Activated CD8-positive, alpha-beta memory T cell treated with anti-CD3 and anti-CD28 coated beads, Interleukin-2, amount 50 U/mL, for 48 hours (primary cell): ENCODE measurements at places on chromosomes 11 and 22.

GRCh38 chr11:120324932-120325810 is at the start of gene TLCD5:
Gene TLCD5, plus strand, starts transcription at chr11:120325299. Its CDS starts 2,143 bp downstream, at chr11:120327442.
- peak; percentile 73 for DNase-seq

DNA sequence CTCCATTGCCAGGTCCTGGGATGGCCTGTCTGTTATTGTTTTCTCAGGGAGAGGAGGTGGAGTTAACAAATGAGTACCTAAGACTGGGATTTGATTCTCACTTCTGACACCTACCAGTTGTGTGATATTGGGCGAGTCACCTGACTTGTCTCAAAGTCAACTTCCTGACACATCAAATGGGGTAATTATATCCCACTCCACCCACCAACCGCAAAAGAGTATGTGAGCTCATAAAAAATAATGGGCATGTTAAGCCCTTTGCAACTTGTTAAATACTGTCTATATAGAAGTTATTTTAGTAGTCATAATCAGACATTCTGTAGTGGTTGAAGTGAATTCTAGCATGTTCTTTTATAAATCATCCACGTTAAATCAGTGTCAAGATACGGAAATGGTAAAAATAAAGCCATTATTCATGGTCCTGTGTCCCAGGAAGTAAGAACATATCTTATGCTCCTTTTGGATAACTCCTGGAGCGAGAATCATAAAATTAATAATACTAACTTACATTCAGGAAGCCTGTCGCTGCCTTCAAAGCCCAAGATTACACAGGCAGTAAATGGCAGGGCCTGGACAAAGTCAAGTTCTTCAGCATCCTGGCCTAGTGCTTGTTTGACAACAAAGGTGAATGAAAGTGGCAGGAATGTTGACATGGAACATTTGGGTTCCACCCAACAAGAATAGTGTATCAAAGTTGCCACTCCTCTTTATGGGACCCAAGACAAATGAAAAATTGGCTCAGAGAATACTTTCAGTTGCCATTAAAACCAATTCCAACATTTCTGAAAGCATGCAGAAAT is 54.3 kb downstream of the SYTL2 start:
- no peak for DNase-seq

DNA sequence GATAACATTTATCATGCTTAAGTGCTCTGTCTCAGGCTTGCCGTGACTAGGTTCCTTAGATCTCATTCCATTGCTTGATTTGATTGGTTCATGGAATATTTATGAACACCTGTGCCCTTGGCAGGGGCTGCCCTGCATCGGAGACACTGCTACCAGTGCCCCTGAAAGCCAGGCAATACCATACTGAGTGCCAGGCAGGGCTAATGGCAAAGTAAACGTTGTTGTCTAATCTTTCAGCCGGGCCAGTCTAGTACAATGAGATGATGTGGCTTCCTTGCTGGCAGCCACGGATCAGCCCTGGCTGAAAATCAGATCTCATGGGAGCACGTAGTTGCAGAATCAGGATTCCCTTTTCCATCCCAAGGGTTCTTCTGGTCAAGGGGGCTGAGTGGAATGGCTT is 5.0 kb upstream of the PGA3 start:
- no peak for DNase-seq

DNA sequence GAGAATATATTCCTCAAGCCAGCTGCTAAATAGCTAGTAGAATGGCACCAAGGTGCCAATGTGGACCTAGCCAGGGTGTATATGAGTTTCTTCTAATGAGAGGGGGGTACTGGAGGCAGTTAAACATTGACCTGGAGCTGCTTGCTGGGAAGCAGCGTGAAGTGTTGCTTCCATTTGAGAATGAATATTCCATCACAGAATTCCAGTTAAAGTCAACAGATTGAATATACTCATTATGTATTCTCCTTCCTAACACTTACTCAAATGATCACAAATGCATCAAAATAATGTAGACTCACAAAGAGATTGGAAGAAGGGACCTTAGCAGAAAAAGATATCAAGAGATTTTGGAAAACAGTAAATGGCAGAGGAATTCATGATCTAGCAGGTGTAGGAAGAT is 102.1 kb downstream of the CD44 start:
- DNase-seq: no peak

GRCh38 chr22:19182472-19183157 is 4.1 kb upstream of the SLC25A1 start:
- no peak for DNase-seq

- no peak for DNase-seq
These were observed 931.0 kb downstream of the NTM start for GRCh38 chr11:132301465-132301864.

DNA sequence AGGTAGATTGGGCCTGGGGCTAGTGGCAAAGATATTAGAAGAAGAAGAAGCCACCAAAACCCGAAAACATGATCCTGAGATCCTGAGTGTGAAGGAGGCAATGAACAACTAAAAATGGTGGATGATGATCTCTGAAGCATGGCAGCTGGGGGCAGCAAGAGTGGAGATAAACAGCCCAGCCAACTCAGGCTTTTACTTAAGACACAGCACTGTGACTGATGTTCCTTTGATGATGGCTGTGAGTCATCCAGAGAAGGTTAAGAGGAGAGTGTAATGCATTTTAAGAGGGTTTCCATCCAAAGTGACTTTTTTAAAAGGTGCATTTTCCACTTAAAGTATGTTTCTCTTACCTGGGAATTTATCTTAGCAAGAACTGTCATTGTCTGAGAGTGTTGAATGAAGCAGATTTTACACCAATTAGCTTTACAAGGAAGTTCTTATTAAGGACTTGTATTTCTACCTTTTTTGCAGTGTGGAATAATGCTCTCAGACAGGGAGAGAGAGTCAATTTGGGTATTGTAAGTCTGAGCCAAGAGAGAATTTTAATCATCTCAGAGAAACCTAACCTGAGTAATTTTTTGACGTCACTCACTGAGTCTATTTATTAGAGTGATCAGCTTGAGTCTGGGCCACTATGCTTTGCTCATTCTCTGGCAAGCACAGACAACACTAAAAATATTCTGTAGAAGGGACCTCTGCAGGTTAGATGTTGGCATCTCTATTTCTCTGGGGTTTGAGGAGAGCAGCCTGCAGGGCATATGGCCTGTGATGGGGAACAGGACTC is 14.1 kb upstream of the CALCB start:
- no peak for DNase-seq

DNA sequence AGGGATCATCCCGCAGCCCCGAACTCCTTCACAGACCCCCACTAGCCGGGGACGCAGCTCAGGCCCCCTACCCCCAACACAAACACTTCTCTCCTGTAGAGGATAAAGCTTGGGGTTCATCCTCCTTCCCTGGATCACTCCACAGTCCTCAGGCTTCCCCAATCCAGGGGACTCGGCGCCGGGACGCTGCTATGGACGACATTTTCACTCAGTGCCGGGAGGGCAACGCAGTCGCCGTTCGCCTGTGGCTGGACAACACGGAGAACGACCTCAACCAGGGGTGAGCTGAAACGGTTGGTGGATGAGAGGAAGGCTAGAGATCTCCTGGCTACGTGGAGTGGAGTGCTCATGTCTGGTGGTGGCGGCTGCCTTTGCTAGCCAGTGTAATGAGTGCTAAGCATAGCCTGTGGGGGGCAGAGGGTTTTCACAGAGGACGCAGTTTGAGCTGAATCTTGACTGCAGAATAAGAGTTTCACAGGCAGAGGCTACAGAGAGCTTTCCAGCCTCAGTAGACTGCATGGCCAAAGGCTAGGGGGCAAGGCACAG is 580 bp downstream of the ILK start:
- peak; percentile 69 for DNase-seq

DNA sequence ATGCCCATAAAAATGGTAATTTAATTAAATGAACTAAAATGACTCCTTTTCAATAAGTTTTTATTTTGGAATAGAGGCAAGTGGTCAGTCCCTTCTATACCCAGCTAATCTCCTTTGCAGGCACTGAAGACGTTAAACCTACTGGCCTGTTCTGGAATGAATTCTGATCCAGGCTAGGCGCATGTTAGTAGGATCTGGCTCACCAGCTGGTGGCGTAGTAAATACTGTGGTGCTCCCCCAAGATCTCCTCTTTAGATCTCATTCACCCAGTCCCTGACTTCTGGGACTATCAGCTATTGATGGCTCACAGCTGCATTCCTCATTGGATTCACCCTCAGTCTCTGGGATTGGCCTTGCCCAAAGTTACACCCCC is 173.7 kb upstream of the DDI1 start:
- no peak for DNase-seq

DNA sequence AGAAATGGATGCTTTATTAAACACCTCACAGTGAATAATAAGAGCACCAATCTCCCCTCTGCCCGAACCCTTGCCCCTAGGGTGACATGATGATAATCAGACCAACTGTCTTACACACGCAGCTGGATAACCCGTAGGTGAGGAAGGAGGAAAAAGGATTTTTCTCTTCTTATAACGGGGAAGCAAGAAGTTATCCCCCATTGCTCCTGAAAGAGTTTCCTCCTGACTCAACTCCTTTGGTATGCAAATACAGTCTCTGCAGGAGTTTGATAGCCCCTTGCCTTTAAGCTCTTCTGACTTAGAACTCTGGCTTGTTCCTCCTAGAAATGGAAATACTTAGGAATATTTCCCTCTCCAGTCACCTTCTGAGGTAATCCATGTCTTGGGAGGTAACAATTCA is 455.8 kb downstream of the TMEM135 start:
- no peak for DNase-seq

GRCh38 chr11:68841718-68842426 is at the start of gene CPT1A:
Gene CPT1A, minus strand, starts transcription at chr11:68841916. Its CDS starts 26,442 bp downstream, at chr11:68815474.
- peak; percentile 86 for DNase-seq

DNA sequence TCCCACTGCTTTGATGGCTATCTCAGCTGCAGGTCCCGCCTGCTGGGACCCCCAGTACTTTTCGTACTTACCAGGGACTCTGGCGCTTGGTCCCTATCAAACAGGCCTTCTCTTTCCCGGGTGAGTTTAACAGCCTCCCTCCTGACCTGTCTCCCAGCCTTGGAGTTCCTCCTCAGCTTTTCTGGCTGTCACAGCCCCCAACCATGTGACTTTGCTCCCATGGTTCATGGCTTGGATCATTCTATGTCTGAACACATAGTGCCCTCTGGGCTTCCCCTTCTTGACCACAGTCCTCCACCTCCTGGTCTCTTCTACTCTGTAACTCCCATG is 56.9 kb downstream of the PARVA start:
- no peak for DNase-seq

DNA sequence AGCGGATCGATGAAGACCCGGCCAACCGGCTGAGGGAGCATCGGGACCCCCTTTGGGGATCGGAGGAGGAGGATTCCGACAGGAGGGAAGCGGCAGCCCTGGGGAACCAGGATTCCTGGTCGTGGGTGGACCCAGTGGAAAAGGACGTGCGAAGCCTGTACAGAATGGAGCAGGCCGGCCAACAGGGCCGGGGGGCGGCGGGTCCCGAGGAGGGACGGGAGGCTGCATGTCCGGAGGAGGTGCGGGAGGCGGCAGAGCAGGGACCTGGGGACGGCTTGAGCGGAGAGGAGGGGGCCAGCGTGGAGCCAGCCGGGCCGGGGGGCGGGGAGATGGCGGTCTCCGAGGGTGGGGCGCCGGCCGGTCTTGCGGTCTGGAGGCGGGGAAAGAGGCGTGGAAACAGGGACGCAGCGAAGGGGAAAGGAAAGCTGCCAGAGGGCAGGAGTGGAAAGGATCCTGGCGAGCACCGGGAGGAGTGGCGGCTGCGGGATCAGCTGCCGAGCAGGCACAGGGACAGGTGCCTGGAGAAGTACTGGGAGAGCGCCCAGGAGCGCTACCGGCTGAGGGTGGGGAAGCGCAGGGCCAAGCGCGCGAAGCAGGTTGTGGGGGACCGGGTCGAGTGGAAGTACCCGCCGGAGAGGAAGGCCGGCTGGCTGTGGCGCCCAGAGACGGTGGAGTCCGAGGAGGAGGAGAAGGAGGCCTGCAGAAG is at the start of gene ANO5:
ANO5 (plus strand) TSS at position 444 of the 706 bp plus-strand sequence. CDS start 408 bp downstream, outside the sequence.
- DNase-seq: peak; percentile 44

DNA sequence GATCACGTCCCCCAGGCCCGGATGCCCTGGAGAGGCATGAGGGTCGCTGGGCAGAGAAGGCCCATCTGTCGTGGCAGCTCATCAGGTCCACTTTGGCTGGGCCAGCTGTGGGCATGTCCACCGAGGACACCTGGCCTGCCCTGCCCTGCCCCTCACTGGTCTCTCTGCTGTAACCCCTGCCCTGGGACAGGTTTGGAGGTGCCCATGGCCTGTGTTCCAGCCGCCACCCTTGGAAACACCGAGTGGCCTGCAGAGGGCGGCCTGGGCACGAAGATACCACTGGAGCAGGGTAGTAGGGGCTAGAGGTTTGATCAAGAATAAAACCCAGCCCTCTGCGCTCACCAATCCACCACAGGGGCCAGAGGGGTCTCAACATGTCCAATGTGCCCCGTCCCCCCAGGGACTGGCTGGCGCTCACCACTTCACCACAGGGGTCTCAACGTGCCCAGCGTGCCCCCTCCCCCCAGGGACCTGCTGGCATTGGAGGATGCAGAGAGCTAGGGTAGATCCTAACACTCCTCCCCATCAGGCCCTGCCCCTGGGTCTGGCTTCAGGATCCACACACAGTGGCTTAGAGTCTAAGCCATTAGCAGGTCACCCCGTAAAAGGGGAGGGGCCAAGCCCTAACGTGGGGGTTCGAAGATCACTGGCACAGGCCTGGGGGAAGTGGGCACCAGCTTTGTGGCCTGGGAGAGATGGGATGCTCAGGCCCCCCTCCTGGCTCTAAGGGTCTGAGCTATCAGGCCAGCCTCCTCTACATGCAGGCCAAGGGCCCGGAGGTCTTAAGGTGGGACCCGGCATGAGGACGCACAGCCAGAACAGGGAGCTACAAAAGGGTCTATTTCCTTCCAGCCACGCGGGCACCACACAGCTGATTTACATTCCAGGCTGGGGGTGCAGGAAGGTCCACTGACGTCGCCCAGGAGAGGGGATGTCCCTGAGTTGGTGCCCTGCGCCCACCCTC is 1.3 kb upstream of the HDAC10 start:
- peak; percentile 81 for DNase-seq

GRCh38 chr11:80849253-80849652 is 1408.4 kb upstream of the TENM4 start:
- DNase-seq: no peak

DNA sequence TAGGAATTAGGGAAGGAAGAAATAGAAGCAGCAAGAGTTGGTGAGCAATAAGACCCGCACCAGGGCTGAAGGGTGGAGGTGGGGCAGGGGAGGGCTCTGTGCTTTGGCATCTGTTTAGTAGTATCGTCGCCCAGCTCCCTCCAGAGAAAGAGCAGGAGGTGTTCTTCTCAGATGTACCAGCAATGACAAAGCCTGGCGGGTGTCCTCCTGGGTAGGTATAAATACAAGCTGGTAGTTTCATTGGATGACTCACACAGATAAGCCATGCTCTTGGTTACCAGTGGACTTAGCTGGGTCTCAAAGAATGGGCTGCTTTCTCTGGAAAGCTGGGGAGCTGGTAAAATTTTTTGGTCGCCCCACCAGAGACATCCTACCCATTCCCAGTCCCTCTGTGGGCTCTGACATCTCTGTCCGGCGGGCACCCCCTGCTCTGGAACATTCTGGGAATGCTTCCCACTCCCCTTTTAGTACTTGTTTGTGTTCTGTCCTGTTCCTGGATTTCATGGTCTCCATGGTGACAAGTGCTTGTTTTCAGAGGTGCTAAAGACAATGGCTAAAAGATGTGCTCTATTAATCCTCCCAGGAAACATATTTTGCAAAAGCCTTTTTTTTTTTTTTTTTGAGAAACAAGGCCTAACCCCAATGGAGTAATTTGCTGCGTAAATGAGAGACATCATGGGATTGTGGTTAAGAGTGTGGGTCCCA is 15.4 kb upstream of the TUBA8 start:
- DNase-seq: no peak

GRCh38 chr11:108926841-108927577 is 262.1 kb downstream of the DDX10 start:
- no peak for DNase-seq
